ENCODE measurements at places on chromosomes 13 and 19. TPM values are rescaled to one million over a fixed set of nuclear protein-coding genes. Genes with fewer than 3 reads are reported as not detected.

- peaks cover 50% of the 10 kb centered on the region for H3K4me1 ChIP-seq
- DNase-seq = peak; percentile 85
- no peaks in the 10 kb centered on the region for H3K27me3 ChIP-seq
- H3K27ac ChIP-seq = peak overlapping the region; percentile 95
- peaks cover 2% of the 10 kb centered on the region for H3K36me3 ChIP-seq
These were observed 100.4 kb downstream of the STK24 start for GRCh38 chr13:98476538-98476966.

GRCh38 chr13:47598340-47598911 is 402.6 kb downstream of the SUCLA2 start:
- no peak for DNase-seq
- H3K4me3 ChIP-seq = no peak overlapping the region
- H3K4me1 ChIP-seq = no peaks in the 10 kb centered on the region
- H3K27me3 ChIP-seq = peaks cover 5% of the 10 kb centered on the region
- no peak overlapping the region for H3K27ac ChIP-seq
- peaks cover 2% of the 10 kb centered on the region for H3K36me3 ChIP-seq

GRCh38 chr19:21569494-21569865 is 64.1 kb downstream of the ZNF429 start:
- H3K27ac ChIP-seq = peak overlapping the region; percentile 97
- no peaks in the 10 kb centered on the region for H3K36me3 ChIP-seq
- H3K4me3 ChIP-seq = peak overlapping the region; percentile 93

- DNase-seq = no peak
- H3K4me3 ChIP-seq = peak overlapping the region; percentile 97
- peaks cover 12% of the 10 kb centered on the region for H3K36me3 ChIP-seq
- peaks cover 28% of the 10 kb centered on the region for H3K4me1 ChIP-seq
- H3K27ac ChIP-seq = peak overlapping the region; percentile 91
These were observed 1.7 kb downstream of the SELENOW start for GRCh38 chr19:47780215-47780551.

DNA sequence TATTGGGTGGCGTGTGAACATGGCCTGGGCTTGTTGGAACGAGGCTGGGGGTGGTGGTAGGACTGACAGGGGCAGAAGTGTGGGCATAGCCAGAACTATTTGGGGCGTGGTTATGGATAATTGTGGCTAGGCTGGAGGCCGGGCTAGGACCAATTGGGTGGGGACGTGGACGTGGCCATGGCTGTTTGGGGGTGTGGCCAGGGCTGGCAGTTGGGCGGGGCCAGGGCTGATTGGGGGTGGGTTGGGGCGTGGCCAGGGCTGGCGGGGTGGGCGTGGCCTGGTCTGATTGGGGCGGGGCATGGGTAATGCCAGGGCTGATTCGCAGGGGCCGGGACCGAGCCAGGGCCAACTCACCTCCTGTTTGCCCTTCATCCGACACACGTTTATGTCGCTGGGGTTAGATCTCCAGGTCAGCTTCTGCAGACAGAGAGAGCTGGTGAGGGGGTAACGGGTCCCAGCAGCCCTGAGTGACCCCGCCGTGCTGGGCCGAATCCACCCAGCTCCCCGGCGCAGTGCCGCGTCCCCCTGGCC is 2.8 kb downstream of the SEMA6B start:
- peaks cover 3% of the 10 kb centered on the region for H3K4me1 ChIP-seq
- peaks cover 2% of the 10 kb centered on the region for H3K36me3 ChIP-seq
- H3K4me3 ChIP-seq = no peak overlapping the region
- no peak overlapping the region for H3K27ac ChIP-seq
- no peak for DNase-seq

DNA sequence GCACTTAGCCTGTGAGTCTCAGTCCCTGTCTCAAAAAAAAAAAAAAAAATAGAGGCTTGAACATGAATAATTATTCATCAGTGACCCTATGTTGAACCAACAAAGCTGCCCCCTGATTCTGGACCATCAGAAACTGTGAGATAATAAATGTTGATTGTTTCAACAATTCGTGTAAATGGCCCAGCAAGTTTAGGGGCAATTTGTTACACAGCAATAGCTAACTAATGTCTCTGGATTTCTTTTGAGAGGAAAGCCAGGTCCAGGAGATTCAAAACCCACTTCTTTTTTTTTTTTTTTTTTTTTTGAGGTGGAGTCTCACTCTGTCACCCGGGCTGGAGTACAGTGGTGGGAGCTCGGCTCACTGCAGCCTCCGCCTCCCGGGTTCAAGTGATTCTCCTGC is 12.5 kb upstream of the TLE6 start:
- H3K36me3 ChIP-seq = no peaks in the 10 kb centered on the region
- H3K27me3 ChIP-seq = no peaks in the 10 kb centered on the region
- no peak overlapping the region for H3K4me3 ChIP-seq
- H3K27ac ChIP-seq = no peak overlapping the region
- H3K4me1 ChIP-seq = peaks cover 3% of the 10 kb centered on the region

DNA sequence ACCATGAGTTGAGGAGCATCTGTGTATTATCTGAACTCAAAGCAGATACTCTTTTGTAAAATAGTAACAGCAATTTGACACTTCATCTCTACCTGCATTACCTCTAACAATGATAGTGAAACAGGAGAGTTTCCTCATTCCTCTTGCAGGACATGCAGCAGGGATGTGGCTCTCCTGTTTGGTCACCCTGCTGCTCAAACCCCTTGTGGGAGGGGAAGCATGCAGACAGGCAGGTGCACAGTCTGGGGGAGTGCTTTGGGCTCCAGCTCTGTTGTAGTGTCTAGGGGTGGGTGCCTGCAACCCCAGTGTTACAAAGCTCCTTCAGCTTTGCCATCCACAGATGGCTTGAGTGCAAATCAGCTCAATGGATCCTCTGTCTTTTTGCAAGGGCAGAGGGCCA is 827.6 kb downstream of the DACH1 start:
- H3K4me1 ChIP-seq = no peaks in the 10 kb centered on the region
- no peak overlapping the region for H3K27ac ChIP-seq
- no peaks in the 10 kb centered on the region for H3K27me3 ChIP-seq
- H3K36me3 ChIP-seq = no peaks in the 10 kb centered on the region
- DNase-seq = no peak
- no peak overlapping the region for H3K4me3 ChIP-seq

DNA sequence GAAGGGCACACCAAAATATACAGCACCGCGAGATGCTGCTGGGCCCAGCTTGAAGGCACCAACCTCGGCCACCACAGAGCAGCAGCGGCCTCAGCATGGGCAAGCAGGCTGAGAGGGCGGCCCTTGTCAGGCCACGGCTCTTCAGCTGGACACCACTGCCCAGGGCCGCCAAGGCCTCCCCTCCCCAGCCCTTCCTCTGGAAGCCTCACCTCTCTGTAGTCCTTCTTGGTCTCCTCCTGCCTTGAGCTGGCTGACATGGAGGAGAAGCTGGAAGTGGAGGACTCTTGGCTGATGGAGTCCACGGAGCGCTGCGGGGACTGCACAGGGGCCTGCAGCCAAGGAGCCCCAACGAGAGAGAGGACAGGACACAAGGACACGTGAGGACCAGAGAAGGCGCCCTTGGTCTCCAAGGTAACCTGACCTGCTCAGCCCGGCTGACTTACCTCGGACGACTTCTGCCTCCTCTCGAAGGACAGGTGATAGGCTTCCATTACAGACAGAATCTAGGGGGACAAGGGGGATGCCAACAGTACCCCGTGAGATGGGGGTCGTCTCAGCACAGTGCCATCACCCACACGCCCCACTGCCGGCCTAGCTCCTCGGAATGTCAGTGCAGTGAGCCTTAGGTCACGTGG is 38.2 kb downstream of the PDCD5 start:
- H3K36me3 ChIP-seq = peaks cover 5% of the 10 kb centered on the region
- no peak overlapping the region for H3K27ac ChIP-seq
- H3K27me3 ChIP-seq = no peaks in the 10 kb centered on the region
- DNase-seq = no peak

DNA sequence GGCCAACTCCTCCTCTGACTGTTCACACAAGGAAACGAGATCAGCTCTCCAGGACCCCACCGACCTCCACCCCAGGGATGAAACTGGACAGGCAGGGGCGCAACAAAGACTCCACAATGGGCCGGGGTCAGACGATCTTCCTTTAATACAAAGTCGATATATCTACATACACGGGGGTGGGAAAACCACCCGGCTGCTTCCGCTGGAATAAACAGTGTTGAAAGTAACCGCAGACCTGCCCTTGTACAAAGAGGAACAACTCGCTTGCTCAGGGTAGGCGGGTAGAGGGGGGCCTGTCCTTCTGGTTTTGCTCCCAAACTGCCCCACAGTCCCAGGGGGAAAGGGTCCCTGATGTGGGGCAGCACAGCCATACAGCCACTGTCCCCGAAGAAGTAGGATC is 135.2 kb downstream of the PTPRS start:
- H3K4me3 ChIP-seq = peak overlapping the region; percentile 22
- DNase-seq = no peak
- no peaks in the 10 kb centered on the region for H3K4me1 ChIP-seq
- H3K27me3 ChIP-seq = no peaks in the 10 kb centered on the region
- H3K27ac ChIP-seq = no peak overlapping the region

GRCh38 chr13:103716718-103717117 is 650.5 kb upstream of the SLC10A2 start:
- H3K4me1 ChIP-seq = no peaks in the 10 kb centered on the region
- H3K27me3 ChIP-seq = no peaks in the 10 kb centered on the region
- DNase-seq = no peak
- H3K36me3 ChIP-seq = no peaks in the 10 kb centered on the region

The GIPC1 gene
- 34.8 TPM for total RNA-seq

The MBD3L2 gene
- total RNA-seq = not detected

The STARD13 gene
- total RNA-seq = not detected

The F2RL3 gene
- 2.7 TPM for total RNA-seq

Measured in T-helper 17 cell (primary cell).